ENCODE measurements at places on chromosomes 3 and 15. TPM values are rescaled to one million over a fixed set of nuclear protein-coding genes. Genes with fewer than 3 reads are reported as not detected.

DNA sequence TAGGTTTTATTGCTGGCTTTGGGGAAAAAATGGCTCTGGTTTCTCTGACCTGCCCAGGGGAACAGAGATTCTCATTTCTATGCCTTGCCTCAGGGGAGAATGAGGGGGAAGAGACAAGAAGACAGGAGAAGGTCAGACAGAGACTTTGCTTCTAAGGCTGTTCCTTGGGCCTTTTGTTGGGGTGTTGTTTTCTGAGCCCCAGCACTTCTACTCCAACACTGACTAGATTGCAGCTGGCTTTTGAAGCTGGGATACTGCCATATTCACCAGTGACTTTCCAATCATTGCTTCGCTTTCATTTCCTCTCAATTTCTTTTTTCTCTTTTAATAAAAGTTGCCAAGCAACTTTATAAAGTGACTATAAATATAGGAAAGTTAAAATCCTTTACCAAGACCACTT is 143.2 kb upstream of the ARHGEF26 start:
- DNase-seq: no peak

GRCh38 chr3:195558602-195559001 is 15.5 kb upstream of the PPP1R2 start:
- DNase-seq: no peak

HES1 gene
- 1.2 TPM for polyA plus RNA-seq

DNA sequence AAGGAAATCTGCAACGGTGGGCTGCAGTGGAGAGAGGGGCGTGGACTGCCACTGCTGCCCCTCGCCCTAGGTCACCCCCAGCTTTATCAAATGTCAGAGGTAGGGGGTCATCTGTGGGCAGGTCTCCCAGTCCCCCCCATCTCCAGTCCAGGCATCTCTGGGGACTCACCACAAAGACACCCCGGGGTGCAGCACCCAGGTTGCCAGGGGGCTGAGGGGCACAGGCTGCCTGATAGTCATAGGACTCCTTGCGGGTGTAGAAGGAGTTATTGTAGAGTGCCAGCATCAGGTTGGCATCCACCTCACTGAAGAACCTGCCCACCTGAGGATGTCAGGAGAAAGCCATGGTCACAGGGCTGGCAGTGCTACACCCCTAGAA is 6.5 kb upstream of the TMEM115 start:
- DNase-seq: no peak

TGM5 gene
- 0.03 TPM for polyA plus RNA-seq

DNA sequence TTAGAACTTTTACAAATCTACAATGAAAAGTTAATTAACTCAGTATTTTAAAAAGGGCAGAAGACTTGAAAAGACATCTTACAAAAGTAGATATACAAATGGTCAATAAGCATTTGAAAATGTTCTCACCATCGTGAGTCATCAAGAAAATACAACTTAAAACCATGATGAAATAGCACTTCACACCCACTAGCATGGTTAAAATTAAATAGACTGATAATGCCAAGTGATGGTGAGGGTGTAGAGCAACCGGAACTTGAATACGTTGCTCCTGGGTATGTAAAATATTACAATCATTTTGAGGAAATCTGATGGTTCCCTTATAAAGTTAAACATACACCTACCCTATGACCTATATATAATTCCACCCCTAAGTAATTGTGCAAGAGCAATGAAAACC is 319.8 kb upstream of the UMPS start:
- peak; percentile 39 for DNase-seq

ZMYND10 gene
- polyA plus RNA-seq: 0.93 TPM

SLC15A2 gene
- 0.31 TPM for polyA plus RNA-seq

MLF1 gene
- 4.7 TPM for polyA plus RNA-seq

DNA sequence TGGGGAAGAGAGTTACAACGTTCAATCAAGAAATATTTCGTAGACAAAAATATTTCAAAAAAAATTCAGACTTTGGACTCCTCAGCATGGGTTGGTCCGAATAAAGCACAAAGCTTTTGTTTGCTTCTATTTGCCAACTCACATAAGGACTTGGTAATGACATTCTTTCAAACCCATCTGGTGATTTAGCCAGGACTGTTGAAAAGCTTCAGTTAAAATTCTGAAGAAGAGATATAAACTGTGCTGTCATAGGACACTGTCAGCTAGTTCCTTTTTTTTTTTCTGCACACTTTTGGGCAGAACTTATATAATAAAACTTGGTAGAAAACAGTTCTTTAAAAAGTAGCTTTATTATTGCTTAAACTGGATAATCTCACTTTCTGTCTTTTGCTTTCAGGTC is 660.8 kb upstream of the SGO1 start:
- no peak for DNase-seq

FBXO40 gene
- polyA plus RNA-seq: not detected

GRCh38 chr3:24953060-24953771 is 458.6 kb upstream of the THRB start:
- DNase-seq: no peak

DNA sequence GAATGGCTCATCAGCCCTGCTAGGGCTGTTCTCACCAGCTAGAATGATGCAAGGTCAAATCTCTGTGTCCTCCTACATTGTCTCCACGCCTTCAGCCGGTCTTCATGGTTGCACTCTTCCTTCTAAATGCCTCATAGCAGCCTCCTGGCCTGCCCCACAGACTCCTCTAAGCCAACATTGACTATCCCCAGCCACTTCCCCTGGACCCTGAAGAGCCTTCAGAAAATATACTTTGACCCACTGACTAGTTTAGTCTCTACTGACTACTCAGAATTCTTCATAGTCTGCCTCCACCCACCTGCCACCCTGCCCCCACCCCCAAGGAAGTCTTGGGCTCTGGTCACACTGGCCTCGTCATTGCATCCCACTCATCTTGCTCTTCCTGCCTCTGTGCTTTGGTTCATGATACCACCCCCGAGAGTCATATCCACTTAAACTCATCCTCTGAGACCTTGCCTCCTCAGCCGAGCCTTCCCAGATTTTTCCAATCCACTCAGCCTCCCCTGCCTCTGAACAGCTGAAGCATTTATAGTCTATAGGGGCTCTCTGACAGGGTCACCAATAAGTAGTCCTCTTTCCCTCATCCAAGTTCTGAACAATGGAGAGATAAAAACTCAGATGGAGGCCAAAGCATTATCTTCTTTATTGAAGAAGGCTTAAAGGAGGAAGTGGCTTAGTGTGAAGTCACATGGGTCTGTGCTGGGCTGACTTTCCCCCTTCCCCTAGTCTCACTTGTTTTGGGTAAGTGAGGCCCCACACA is 9.5 kb upstream of the DOCK3 start:
- DNase-seq: no peak

TMCO5A gene
- polyA plus RNA-seq: not detected
